ENCODE measurements at places on chromosomes 4 and X.

- DNase-seq, result no peak
Measured at GRCh38 chr4:158172261-158173258, at the start of gene GASK1B. Gene GASK1B (minus strand): TSS chr4:158173025. CDS start chr4:158171375, 1,650 bp downstream.

DNA sequence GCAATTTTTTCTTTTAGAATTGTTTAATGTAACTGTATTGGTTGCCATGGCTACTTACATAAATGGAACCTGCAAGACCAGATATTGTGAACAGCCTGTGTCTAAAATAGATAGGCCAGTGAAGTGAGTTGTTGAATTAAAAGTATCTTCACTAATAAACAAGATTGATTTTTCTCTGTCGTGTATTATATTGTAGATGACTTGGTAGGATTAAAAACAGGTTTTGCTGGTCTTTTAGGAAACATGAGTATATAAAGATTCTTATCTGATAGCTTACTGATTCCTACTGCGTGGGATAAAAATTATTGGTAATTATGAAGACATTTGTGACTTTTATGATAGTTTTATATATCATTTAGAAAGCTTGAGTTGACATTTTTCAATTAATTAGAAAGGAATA, 162.1 kb downstream of the KDM6A start:
- DNase-seq, result no peak

GRCh38 chr4:16916031-16916430, 17.6 kb upstream of the LDB2 start:
- no peak for DNase-seq

DNA sequence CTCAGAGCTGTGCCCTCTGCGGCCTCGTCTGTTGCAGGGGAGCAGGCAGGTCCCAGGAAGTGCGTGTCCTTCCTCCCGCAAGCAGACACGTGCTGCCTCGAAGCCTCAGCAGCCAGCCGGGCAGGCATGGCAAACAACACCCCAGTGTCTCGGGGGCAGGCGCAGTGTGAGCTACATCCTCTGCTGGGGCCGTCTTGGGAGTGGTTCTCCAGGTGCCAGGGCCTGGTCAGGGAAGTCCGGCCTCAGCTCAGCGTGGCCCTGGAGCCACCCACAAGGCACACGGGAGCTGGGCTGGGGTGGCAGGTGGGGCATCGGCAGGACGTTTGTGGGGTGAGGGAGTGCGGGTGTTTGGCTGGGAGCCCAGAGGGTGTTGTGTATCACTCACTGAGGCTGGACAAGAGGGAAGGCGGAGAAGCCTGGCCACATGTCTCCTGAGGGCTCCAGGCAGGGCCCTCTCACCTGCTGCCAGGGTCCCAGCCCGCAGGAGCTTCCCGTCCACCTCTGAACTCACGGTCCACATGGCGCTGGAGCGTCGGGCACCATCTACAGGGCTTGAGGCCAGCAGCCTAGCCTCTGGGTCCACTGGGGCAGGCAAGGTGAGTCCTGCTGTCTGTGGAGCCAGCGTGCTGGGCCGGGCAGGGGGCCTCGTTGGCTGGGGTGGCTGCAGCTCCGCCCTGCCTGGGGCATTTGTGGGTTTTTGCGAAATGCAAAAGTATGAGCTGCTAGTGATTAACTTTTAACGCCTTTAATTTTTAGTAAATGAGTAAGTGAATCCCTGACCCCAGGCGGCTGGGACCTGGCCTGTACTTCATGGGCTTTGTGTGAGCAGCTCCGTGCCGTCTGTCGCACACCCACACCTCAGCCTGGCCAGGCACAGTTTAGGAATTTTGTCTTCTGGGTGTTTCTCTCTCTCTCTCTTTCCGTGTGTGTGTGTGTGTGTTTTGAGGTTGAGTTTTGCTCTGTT, 17.3 kb upstream of the UVSSA start:
- DNase-seq, result peak; percentile 49

GRCh38 chr4:25493466-25493865, 116.4 kb downstream of the ANAPC4 start:
- DNase-seq, result no peak

GRCh38 chr4:8760561-8760960, 111.1 kb downstream of the HMX1 start:
- DNase-seq, result no peak

GRCh38 chr4:153509724-153510123, 43.6 kb downstream of the TMEM131L start:
- no peak for DNase-seq

DNA sequence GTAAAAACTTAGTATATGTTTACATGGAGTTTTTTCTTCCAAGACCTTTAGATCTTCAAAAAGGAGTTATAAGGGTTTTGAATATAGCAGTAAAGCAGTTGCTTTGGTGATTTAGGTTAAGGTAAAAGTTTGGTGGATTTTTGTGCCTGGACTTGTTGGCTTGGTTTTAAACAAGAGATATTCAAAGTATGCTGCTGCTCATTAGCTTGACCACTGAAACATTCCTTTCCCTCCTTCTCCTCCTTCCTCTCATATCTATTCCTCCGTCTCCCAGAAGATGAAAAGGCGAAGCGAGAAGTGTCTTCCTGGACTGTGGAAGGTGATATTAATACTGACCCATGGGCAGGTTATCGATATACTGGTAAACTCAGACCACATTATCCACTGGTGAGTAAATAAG, 38.4 kb downstream of the METAP1 start:
- no peak for DNase-seq

- DNase-seq, result no peak
Measured at GRCh38 chr4:17578482-17578891, 1.5 kb downstream of the LAP3 start.

DNA sequence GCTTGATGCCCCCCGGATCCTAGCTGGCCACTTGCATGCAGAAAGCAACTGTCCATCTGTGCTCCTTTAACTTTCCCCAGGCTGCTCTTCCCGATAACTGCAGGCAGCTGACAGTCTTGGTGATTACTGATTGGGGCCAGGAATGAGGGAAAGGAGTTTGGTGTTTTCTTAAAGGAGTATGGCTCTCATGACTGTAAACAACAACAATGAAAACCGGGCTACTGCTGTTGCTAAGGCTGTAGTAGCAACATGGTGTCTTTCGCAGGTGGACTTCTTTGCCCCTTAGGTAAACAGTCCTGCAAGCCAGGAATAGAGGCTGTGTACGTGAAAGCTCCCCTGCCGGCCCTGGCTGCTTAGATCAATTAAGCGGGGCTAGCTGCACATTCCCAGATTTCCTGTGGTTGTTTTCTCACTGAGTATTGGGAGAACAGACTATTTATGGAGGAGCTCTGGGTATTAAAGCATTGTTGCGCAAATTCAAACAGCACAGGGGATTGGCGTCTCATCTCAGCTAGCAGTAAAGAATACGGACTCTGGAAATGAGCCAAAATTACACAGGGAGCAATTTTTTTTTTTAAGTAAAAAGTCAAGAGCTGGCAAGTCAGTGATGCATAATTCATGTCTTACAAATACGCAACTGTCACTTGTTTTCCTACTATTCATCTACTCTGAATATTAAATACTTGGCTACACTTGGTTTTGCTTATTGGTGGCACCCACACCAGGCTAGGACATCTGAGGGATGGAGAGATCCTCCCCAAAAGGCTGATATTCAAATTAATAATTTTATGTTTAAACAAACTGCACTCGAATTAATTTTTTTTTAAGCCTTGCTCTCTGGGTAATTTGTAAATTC, 61.6 kb upstream of the NAP1L5 start:
- no peak for DNase-seq

- no peak for DNase-seq
Measured at GRCh38 chr4:7420661-7421040, 14.1 kb downstream of the PSAPL1 start.

- peak; percentile 75 for DNase-seq
Measured at GRCh38 chr4:89294573-89295269, 12.9 kb downstream of the GPRIN3 start.

DNA sequence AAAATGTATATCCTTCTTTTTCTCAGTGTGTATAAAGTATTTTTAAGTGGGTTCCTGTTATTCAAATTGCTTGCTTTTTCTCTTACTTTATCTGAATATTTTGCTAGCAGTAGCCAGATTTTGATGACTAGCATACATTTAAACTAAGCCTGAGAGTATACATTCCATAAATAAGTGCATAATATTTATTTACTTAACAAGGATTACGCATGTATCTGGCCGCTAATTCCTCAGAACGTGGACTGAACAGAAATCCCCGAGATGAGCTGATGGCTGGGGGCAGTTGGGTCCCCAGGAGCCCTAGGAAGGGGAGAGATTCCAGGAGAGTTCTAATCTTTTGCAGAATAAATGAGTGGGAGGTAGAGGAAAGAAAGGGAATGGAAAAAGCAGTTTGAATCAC, 91.0 kb downstream of the PHOX2B start:
- no peak for DNase-seq

DNA sequence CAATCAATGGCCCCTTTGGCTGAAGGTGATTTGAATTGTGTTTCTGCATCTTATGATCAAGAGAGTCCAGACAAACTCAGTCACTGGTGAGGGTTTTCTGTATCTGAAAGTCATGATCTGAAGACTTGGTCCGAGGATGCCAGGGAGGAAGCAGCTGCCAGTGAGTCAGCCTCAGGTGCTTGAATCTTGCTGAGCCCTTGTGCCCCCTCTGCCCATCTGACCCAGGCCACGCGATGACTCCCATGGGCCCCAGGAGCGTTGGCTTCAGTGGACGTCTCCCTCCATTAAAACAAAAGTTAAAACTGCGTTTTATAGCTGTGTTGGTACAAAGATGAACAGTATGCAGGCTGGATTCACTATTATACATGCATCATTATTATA, 62.0 kb downstream of the HTRA3 start:
- no peak for DNase-seq

GRCh38 chr4:32417113-32417704, 1697.0 kb downstream of the PCDH7 start:
- no peak for DNase-seq

- DNase-seq, result no peak
Measured at GRCh38 chr4:37687681-37688080, 1.5 kb upstream of the RELL1 start.

GRCh38 chr4:77880784-77881183, 18.2 kb downstream of the MRPL1 start:
- DNase-seq, result no peak

DNA sequence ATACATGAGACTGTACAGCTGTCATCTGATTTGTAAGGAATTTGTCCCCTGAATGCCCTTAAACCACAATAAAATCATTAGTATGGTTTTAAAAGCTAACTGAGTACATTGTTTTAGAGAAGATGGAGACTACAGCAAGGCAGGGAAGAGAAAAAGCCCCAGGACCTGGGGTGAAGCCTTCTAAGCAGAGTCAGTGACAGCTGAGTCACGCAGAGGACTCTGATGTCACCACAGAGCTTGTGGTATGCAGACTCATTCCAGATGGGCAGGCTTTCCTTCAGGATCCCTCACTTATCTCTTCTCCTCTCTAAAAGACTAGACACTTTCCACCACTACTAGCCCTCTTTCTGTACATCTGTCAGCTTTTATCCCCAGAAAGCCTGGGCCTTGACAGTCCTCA, 97.1 kb upstream of the ATOH1 start:
- DNase-seq, result no peak

DNA sequence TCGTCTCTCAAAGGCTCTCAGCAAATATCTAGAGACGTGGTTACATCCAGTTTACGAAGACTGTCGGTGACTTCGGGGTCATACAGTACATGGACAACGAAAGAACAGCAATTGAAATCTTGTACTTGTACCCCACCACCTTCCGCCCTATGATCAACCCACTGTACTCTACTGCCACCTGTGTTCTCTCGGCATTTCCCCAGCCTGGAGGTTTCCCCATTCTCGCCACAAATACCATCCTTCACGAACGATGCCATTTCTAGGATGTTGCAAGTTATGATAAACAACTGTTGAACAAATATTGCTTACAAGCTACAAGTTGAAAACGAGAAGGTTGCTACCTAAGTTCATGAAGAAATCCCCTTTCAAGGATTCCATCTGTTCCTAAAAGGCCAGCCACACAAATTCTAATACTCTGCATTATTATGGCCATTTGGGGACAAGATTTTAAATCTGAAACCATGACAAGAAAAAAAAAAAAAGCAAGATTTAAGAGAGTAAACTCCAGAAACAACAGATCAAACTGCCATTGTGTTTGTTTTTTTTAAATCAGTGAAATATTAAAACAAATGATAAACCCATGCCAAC, 1.6 kb downstream of the APBB2 start:
- DNase-seq, result no peak

DNA sequence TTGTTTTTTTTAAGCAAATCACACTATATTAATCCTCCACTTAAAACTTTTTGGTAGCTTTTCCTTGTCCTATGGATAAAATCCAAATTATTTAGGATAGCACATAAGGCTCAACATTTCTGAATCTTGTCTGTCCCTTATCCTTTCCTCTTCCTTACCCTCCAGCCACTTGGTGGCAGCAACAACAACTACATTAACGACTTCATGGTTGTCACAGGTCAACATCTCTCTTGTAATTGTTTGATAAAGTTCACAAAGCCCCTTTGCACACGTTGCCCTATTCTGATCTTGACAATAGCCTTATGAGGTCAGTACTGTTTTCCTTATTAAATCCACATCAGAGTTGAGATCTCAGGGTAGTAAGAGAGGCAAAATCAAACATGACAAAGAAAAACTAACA, 269.0 kb upstream of the PABPC4L start:
- no peak for DNase-seq

- no peak for DNase-seq
Measured at GRCh38 chr4:6857009-6857882, 52.4 kb upstream of the TBC1D14 start.

GRCh38 chr4:102596532-102596931, 95.4 kb downstream of the NFKB1 start:
- DNase-seq, result no peak

- no peak for DNase-seq
Measured at GRCh38 chrX:120309873-120310705, 1.2 kb downstream of the TMEM255A start.

DNA sequence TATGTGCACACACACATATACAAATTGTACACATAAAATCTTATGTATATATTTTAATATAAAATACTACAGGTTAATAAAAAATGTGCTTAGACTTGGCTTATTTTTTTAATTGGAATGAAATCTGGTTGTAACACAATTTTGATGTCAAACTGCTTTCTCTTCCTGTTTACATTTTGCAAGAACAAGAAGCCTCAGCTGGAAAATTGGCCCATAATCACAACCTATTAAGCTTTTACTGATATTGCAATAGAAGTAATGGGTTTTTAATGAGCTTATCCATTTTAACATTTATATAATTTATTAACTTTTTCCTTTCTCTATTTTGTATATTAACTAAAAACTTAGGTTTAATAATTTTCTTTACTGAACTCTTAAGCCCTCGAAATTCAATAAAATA, 165.9 kb downstream of the PCDH10 start:
- DNase-seq, result no peak

GRCh38 chrX:11786862-11787261, 28.8 kb downstream of the MSL3 start:
- no peak for DNase-seq

- DNase-seq, result no peak
Measured at GRCh38 chr4:161651586-161651985, 512.2 kb downstream of the FSTL5 start.
